Ovary (tissue), 10 donors: ENCODE measurements at places on chromosomes 7 and 10. TPM values are rescaled to one million over a fixed set of nuclear protein-coding genes. Genes with fewer than 3 reads are reported as not detected.

GRCh38 chr10:29377333-29377961 lies 88.6 kb downstream of the LYZL1 start:
- no peak overlapping the region for H3K4me3 ChIP-seq
- no peaks in the 10 kb centered on the region for H3K27me3 ChIP-seq
- no peaks in the 10 kb centered on the region for H3K4me1 ChIP-seq
- H3K27ac ChIP-seq: no peak overlapping the region
- H3K36me3 ChIP-seq: no peaks in the 10 kb centered on the region
- no peak for DNase-seq

- DNase-seq: no peak
- no peaks in the 10 kb centered on the region for H3K4me1 ChIP-seq
- no peaks in the 10 kb centered on the region for H3K27me3 ChIP-seq
These were observed 237.2 kb downstream of the MAGI2 start for GRCh38 chr7:79216236-79216635.

- no peak for DNase-seq
- H3K27me3 ChIP-seq: no peaks in the 10 kb centered on the region
- H3K27ac ChIP-seq: no peak overlapping the region
- H3K4me1 ChIP-seq: no peaks in the 10 kb centered on the region
- no peak overlapping the region for H3K4me3 ChIP-seq
- no peaks in the 10 kb centered on the region for H3K36me3 ChIP-seq
These were observed 49.5 kb downstream of the WNT2 start for GRCh38 chr7:117273325-117273724.

DNA sequence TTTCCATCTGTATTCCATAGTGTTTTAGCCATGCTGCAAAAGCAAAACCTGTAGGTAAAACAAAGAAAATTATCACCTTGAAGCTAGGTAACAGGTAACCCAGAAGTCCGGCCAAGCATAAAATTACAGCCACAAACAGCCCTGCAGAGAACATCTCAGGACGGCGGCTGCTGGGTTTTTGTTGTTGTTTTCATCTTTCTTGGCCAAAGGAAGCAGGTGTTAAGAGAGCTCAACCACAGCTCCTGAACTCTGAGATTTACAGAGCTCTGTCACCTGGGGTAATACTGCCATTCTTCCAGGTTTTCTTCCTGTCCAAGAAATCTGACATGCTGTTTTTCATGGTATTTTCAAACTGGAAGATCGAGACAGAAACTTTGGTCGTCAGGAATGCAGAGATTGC lies 847 bp upstream of the SCIN start:
- no peaks in the 10 kb centered on the region for H3K4me1 ChIP-seq
- no peaks in the 10 kb centered on the region for H3K27me3 ChIP-seq
- no peaks in the 10 kb centered on the region for H3K36me3 ChIP-seq
- no peak overlapping the region for H3K4me3 ChIP-seq
- no peak overlapping the region for H3K27ac ChIP-seq

GRCh38 chr7:30263090-30263710 lies 21.2 kb upstream of the ZNRF2 start:
- no peaks in the 10 kb centered on the region for H3K36me3 ChIP-seq

- no peaks in the 10 kb centered on the region for H3K36me3 ChIP-seq
- DNase-seq: no peak
- H3K27ac ChIP-seq: no peak overlapping the region
- no peaks in the 10 kb centered on the region for H3K27me3 ChIP-seq
- H3K4me3 ChIP-seq: no peak overlapping the region
- H3K4me1 ChIP-seq: no peaks in the 10 kb centered on the region
These were observed 64.4 kb downstream of the RAB18 start for GRCh38 chr10:27568196-27569175.

GRCh38 chr10:4243651-4244050 lies 458.6 kb upstream of the KLF6 start:
- H3K36me3 ChIP-seq: no peaks in the 10 kb centered on the region
- no peak for DNase-seq
- H3K27me3 ChIP-seq: no peaks in the 10 kb centered on the region
- H3K4me3 ChIP-seq: peak overlapping the region; percentile 27

GRCh38 chr10:129965425-129965808 lies 1.3 kb upstream of the EBF3 start:
- H3K27ac ChIP-seq: no peak overlapping the region
- no peak for DNase-seq
- H3K36me3 ChIP-seq: no peaks in the 10 kb centered on the region
- peaks cover 9% of the 10 kb centered on the region for H3K27me3 ChIP-seq
- peaks cover 9% of the 10 kb centered on the region for H3K4me1 ChIP-seq

- DNase-seq: no peak
- no peaks in the 10 kb centered on the region for H3K36me3 ChIP-seq
- peaks cover 5% of the 10 kb centered on the region for H3K4me1 ChIP-seq
- H3K27me3 ChIP-seq: no peaks in the 10 kb centered on the region
- peak overlapping the region; percentile 94 for H3K27ac ChIP-seq
These were observed 44.0 kb downstream of the LDB3 start for GRCh38 chr10:86712317-86712707.

COMTD1 gene
- polyA plus RNA-seq: 15.4 TPM

MYO1G gene
- 1.1 TPM for polyA plus RNA-seq

DKK1 gene
- polyA plus RNA-seq: 4.2 TPM

OR6V1 gene
- not detected for polyA plus RNA-seq

SFTPA1 gene
- 0.10 TPM for polyA plus RNA-seq

CELF2 gene
- polyA plus RNA-seq: 45.7 TPM

EPDR1 gene
- polyA plus RNA-seq: 73.7 TPM
